Glutamatergic neuron (in vitro differentiated cells): ENCODE measurements at places on chromosomes 16 and 17.

GRCh38 chr16:67034487-67034886 lies 5.5 kb downstream of the CBFB start:
- no peak for DNase-seq

DNA sequence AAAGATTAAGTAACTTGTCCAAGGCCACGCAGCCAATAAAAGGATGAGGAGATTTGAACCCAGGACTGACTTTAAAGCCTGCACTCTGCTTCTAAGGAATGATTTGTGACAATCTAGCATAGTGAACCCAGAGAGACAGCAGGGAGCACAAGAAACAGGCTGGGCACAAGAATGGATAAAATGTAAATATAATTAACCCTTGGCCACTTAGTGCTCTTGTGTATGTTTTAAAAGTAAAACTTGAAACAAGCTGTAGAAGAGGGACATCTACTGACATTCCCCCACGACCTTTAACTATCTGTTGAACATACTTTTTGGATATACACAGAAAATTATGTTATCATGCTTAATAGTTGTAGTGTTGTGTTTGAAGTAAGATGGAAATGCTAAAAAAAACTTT lies 141.9 kb upstream of the PMFBP1 start:
- no peak for DNase-seq

DNA sequence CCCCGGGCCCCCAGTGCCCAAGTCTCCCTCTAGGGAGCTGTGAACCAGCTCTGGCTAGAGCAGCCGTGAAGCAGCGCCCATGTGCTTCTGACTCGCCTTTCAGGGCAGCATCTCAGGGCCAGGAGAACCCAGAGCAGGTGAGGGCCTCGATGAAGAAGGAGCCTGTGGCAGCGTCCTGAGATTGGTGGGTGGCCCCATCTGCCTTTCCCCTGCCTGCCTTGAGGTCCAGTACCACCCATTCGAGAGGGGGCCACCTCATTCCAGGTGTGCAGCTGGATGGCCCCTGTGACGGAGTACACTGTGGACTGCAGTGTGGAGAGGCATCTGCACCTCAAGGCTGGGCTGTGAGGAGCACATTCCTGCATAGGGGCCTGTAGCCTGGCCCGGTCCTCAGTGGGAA lies 167.3 kb upstream of the ZNF267 start:
- DNase-seq, result no peak

DNA sequence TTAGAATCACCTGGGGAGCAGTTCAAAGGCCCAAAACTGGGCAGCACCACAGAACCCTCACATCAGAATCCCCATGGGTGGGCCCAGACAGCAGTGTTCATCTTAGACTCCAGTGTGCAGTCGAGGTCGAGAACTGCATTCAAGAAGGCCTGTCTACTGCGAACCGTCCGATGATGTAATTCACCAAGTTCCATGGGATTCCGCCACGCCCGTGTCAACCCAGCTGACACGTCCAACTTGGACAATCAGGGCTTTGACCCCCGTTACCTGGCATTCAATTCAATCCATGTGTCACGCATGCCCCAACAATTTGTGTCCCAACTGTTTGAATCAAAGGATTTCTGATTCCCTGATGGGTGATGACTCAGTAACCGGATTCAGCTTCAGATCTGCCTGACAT lies 9.2 kb downstream of the HSBP1 start:
- DNase-seq, result no peak

GRCh38 chr16:10122546-10122945 lies 59.7 kb downstream of the GRIN2A start:
- no peak for DNase-seq

DNA sequence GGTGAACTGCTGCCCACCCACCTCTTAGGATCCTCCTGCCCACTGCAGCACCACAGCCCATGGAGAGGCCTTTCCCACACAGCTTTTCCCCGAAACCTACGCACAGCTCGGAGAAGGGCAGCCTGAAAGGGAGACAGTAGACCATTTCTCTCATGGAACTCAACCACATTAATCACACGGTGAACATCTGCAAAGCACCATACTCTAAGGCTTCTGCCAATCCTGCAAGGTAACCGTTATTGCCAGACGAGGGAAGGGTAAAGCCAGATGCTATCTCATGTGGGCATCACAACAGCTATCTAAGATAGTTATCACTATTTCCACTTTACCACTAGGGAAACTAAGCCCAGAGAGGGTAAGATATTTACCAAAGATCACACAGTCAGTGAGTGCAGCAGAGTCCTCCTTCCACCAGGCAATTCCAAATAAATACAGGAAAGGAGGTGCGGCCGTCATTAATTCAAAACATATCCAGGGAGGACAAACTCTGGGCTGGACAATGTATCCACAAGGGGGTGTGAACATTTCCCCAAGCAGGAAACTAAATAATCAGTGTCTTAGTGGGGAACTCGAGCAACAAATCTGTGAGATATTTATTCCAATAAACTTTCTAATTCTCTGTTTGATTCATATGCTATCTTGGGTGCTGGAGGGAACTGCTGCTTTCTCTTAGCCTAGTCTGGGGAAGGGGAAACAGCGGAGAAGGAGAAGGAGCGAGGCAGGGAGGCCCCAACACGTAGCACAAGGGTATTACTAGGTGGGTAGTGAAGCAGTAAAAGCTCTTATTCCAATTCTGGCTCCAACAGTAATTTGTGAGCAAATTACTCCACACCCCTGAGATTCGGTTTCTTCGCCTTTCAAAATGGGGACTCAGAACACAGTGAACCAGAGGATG lies 723 bp downstream of the TMEM186 start:
- DNase-seq, result no peak

- peak; percentile 99 for DNase-seq
These were observed at the start of gene ANKFY1 for GRCh38 chr17:4263282-4264215. Gene ANKFY1, minus strand, starts transcription at chr17:4263979. Its CDS starts 38 bp downstream, at chr17:4263941.

DNA sequence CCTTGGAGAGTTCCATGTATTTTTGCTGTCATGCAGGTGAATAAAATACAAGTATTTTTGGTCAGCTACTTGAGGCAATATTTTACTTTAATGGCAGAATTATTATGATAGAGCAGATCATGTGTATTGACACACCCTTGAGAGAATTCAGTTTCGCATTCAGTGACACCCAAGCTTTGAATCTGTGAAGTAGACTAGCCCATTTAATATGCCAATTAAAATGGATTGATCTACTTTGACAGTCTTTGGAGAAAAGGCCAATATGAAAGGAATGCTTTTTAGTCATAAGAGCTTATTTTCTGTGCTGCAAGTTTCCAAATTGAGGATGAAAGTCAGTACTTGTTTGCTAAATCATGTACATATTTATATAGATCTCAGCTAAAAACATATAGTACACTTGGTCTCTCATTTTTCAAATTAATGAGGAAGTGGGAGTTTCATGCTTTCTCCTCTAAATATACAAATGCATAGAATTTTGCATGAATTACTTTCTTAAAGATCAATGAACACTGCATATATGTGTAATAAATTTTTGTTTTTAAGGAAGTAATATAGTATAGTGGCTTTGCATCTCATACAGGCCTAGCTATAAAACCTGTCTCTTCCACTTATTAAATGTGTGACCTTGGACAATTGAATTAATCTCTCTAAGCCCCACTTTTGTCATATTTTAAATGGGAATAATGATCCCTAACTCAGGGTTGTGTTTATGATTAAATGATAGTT lies 161.5 kb downstream of the PHKB start:
- no peak for DNase-seq

GRCh38 chr16:67525176-67525860 lies 3.3 kb upstream of the RIPOR1 start:
- no peak for DNase-seq

GRCh38 chr17:64974750-64975317 lies 55.6 kb upstream of the LRRC37A3 start:
- no peak for DNase-seq
